Fibroblast of skin of back (primary cell): ENCODE measurements at places on chromosomes 5 and 9.

DNA sequence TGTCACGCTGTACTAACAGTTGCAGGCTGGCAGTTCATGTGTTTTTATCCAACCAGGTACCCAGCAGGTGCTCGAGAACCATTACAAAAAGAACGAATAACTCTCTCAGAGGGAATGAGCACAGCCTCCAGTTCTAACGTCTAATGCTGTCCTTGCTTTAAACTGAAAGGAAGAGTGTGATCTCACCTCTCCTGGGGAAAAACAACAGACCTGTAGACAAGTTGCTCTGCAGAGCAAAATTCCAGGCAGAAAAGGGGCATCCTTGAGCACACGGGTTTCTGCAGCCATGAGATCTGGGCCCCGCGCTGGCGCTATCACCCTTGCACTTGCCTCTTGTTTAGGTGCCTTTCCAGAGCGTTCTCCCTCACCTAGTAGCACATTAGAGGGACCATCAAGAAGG lies 92.5 kb upstream of the DNAH5 start:
- DNase-seq, result peak; percentile 33

- DNase-seq, result peak; percentile 9
Measured at GRCh38 chr9:69471433-69471832, 146.4 kb downstream of the ENTREP1 start.

DNA sequence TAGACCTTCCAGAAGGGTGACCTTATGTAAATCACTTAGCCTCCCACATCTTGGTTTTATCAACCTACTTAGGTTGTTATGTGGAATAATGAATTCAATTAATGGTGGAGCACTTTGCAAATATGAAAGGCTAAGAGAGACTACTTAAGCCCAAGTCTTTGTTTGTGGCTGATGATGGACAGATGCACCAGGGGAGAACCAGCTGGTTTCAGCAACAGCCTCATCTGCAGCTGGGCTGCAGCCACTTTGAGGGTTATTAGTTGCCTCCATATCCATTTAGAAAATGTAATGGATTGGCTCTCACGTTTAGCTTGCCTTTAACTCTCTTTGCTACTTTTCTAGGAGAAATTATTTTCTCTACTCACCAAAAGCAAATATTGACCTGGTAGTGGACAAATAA lies 146.6 kb downstream of the ESM1 start:
- DNase-seq, result no peak

- DNase-seq, result no peak
Measured at GRCh38 chr5:91383956-91384300, 811 bp upstream of the ARRDC3 start.

GRCh38 chr9:15513335-15513734 lies 2.6 kb upstream of the PSIP1 start:
- DNase-seq, result peak; percentile 20

- DNase-seq, result no peak
Measured at GRCh38 chr9:122297512-122297911, 32.8 kb downstream of the MRRF start.

DNA sequence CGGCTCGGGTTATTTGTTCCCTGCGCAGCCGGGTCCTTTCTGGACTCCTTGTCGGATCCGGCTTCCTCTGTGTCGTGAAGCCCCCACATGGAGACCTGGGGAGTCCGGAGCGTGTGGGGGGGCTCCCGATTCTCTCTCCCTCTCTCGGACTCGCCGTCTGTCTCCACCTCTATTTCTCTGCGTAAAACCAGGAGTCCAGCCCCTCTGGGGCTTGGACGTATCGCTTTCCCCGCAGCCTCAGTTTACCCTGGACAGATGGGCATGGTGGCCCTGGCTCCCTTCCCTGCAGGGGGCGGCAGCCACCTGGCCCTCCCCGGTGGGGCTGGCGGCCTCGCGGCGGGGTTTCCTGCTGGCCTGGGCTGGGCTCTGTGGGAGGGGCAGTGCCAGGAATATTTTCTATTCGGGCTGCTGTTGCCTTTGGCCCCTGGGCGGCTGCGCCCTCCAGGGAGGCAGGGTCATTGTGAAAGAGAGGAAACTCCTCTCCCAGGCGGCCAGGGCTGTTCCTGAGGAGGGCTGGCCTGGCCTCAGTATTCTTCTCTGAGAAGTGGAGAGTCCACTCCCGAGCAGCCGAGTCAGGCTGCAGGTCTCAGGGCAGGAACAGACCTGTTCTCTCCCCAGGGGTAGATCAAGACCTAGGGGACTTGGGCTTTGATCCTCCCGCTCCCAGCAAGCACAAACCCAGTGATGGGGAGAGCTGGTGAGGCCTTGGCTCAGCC lies 665 bp downstream of the ASS1 start:
- peak; percentile 42 for DNase-seq

GRCh38 chr9:36023260-36024048 lies 13.3 kb upstream of the RECK start:
- peak; percentile 67 for DNase-seq
